ENCODE measurements at places on chromosomes 11 and 22.
A peak's percentile ranks its signal among the peaks of the same experiment; 100 is the strongest.

DNA sequence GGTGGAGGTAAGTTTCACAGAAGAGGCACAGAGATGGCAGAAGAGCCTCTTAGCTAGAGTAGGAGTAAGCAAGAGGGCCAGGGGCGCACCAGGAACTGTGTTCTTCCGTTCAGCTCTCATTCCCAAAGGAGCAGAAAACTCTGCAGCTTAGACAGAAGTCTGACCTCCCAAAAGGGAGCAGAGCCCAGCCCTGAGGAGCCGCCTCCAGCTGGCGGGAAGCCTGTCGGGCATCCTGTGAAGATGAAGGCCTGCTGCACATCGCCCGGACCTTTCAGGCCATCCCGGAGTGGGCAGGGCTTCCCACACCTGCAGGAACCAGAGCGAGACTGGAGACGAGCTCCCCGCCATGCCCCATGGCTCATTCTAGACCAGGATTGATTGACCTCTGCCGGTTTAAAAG, 1102.8 kb downstream of the BRD1 start:
- DNase-seq, result no peak

GRCh38 chr11:55966391-55966790, 3.4 kb downstream of the OR10AG1 start:
- no peak for DNase-seq

GRCh38 chr11:57123590-57123989, 58.2 kb upstream of the LRRC55 start:
- DNase-seq, result no peak

DNA sequence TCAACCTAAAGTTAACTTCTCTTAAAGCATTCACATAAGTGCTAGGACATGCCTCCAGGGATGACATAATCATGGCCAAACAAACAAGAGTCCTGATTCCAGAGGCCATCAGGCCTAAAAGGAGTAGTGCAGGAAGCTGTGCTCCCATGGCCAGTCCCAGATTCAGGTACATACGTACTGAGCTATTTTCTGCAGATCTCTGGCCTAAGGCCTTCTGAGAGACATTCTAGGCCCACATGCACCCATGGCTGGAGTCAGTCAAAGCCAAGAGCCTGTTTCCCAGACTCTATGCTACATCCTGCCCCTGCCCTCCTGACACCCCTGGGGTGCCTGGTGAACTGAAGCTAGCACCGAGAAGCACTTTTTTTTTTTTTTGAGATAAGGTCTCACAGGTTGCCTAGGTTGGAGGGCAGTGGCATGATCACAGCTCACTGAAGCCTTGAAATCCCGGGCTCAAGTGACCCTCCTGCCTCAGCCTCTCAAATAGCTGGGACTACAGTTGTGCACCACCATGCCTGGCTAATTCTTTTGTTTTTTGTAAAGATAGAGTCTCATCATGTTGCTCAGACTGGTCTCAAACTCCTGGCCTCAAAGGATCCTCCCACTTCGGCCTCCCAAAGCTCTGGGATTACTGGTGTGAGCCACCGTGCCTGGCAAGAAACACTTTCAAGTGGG, 553 bp downstream of the CD3D start:
- DNase-seq, result no peak

GRCh38 chr11:101299210-101299609, 169.6 kb upstream of the PGR start:
- no peak for DNase-seq

GRCh38 chr22:46287873-46288751, 8.6 kb upstream of the GTSE1 start:
- no peak for DNase-seq

GRCh38 chr11:130451231-130452019, 3.0 kb downstream of the ADAMTS15 start:
- DNase-seq, result no peak

DNA sequence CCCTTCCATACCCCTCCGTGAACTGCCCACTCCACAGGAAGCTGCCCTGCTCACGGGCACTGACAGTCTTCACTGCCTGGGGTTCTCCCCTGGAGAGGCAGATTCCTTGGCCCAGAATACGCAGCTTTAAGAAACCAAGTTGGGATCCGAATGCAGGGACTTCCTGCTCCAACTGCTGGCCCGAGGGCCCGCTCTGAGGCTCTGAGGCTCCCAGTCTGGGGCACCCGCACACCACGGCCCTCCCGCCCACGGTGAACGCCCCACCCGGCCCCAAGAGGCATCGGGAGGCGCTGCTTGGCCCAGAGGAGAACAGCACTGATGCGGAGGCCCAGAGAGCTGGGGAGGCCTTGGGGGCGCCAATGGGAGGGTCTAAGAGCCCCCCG, 42.3 kb downstream of the IGF2 start:
- peak; percentile 49 for DNase-seq

- no peak for DNase-seq
These were observed 61.0 kb upstream of the BIRC3 start for GRCh38 chr11:102256251-102256650.

DNA sequence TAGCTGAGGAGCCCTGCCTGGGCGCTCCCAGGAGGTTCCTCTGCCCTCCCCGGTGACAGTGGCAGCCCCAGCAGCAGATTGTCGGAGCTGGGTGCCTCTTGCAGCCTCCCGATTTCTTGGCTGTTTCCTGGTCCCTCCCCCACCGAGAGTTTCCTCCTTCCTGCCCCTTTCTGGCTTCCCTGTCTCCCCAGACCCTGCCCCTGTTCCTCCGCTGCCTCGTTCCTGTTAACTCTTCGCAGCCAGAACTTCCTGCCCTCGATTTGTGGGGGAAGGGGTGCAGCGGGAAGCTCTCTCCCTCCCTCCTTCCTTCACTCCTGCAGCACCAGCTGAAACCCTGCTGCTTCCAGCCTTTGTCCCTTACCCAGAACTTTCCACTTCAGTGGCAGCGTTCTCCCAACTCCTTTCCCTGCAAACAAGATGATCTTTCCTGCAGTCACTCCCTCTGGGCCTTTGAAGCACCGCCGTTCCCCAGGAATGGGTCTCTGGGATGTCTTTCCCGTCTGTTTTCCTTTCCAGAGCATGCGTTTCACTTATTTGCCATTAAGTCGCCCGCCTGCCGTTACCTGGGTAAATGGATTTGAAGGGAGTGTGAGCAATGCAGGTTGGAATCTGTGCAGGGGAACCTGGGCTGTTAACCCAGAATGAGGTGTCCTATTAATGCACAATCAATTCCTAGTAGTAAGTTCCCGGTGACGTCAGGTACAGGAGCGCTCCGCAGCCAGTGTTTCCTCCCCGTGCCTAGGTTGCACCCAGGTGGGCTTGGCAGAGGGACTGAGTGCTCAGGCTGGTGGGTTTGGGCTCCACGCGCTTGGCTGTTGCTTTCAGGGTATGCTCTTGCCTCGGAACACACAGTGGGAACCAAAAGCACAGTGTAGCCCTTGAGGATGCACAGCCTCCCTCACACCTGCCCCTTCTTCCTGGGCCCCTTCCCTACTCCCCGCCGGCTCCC, 4.3 kb downstream of the GRK2 start:
- DNase-seq, result no peak

DNA sequence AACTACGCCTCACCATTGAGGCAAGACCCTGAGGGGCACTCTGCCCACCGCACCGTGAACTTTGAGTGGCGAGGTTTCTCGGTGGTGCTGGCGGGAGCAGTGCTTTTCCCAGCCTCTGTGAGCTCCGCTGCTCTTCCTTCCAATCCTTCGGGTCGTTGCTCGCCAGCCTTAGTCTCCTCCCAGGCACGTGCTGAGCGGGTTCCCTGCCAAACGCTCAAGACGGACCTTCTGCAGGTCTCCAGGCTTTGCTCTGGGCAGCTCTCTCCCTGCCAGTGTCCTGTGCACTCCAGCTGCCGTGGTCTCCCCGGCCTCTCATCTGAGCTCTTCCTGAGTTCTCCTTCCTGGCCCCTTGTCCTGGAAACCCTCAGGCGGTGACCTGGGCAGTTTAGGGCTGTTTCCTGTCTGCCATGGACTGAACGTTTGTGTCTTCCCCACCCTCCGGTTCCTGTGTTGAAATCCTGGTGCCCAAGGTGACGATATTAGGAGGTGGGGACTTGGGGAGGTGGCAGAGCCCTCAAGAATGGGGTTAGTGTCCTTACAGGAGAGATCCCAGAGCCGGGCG, 11.2 kb upstream of the MUC6 start:
- DNase-seq, result no peak

DNA sequence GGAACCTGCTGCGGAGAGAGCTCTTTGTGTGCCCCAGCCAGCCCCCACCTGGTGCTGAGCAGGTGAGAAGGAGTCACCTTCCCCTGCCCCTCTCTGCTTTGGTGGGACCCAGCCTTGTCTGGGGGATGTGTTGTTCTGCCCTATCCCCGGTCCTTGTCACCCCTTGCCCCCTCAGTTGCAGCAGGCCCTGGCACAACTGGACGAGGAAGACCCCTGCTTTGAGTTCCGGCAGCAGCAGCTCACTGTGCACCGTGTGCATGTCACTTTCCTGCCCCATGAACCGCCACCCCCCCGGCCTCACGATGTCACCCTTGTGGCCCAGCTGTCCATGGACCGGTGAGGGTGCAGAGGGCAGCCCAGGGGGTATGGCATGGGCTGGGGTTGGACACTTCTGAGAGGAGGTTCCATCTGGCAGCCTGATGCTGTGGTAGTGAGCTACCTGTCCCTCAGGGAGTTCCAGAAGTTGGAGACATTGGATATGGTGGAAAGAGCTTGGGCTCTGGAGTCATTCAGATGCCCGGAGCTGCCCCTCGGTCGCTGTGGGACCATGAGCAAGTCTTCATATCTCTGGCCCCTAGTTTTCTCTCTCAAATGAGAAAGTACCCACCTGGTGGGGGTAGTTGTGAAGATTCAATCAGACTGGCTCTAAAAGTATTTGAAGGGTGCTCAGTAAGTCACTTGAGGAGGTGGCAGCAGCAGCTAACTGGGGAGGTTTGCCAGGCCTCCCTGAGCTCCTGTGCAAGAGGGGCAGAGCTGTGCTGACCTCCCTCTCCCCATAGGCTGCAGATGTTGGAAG, 4.3 kb downstream of the LARGE2 start:
- DNase-seq, result peak; percentile 74

DNA sequence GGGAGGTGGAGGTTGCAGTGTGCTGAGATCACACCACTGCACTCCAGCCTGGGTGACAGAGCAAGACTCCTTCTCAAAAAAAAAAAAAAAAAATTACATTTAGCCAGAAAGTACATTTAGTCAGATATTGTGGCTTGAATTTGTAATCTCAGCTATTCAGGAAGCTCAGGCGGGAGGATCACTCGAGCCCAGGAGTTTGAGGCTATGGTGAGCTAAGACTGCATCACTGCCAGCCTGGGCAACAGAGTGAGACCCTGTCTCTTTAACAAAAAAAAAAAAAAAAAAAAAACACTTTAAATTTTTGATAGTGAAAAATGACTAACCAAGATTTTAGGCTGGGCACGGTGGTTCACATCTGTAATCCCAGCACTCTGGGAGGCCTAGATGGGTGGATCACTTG, 27.3 kb downstream of the MRTFA start:
- DNase-seq, result no peak

DNA sequence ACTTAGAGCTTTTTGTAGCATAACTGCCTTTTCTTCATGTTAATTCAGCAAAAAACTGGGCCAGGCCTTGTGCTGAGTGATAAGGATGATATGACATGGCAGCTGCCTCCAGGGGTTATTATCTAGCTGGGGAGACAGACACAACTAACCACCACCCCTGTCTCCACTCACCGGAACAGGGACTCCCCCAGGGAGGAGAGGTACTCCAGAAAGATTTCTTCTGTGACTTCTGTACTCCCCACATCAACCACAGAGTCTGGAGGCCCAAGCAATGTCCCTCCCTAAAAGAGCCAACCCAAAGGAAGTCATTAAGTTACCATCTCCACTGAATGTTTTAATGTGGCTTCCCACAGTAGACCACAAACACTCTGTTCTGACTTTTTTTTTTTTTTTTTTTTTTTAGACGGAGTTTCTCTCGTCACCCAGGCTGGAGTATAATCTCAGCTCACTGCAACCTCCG, 14.3 kb upstream of the PMM1 start:
- no peak for DNase-seq

DNA sequence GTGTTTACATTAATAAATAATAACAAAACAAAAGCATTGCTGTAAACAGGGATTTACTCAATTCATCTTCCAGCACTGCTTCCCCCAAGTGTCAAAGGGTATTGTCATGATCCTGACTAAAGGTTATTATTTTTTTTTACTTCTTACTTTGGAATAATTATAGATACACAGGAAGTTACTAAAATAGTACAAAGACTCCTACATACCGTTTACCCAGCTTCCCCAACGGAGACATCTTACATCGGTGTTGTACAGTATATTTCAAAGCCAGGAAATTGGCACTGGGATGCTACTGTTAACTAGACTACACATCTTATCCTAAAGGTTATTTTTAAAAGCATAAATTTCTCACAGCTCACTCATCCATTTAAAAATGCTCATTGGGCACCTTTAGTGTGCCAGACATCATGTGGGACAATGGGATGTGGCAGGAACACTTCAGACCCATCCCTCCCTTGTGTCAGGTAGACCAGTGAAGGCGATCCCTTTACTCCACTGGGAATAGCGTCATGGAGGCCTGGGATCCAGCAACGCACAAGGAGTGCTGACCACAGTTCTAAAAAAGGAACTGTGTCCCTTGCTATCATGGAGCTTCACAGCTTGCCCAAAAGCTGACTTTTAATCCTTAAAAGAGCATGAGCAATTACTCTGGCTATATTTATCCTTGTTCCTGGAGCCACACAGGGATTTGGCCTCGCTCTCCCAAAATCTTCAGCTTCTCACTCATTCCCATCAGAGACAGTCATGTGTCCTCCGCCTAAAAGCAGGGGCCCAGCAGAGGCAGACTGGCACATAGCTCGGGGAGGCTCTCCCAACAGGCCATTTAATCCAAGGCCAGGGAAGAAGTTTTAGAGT, 3.1 kb upstream of the IRAG1 start:
- no peak for DNase-seq

DNA sequence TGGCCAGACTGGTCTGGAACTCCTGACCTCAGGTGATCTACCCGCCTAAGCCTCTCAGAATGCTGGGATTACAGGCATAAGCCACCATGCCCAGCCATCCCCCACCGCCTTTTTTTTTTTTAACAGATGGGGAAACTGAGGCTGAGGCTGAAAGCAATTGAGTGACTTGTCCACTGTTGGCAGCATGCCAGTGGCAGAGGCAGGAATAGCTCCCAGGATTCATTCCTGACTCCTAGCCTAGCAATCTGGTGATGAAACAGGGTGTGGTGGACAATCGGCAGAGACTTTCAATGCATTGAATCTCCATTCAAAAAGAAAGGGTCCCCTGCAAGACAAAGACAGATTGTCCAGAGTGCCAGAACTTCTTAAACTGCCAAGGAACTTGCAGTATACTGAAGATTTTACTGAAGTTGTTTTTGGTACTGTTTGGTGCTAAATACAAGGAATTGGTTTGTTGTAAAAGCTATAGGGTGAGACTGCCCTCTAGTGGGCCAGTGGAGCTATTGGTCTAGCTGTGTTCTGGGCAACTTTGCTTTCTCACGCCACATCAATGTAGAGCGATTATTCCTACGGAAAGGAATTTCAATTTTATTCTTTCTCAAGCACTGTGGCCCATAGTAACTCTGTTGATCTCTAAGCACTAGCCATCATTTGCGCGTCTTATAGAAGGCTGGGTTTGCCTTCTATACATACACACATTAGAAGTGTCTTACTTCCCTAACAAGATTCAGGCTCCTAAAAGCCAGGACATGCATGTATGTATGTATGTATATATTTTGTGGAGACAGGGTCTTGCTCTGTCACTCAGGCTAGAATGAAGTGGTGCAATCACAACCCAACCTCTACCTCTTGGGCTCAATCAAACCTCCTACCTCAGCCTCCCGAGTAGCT, 21.0 kb downstream of the C22orf31 start:
- peak; percentile 52 for DNase-seq

GRCh38 chr11:72974487-72975205, 160.4 kb downstream of the ATG16L2 start:
- DNase-seq, result no peak

- no peak for DNase-seq
These were observed 742.5 kb downstream of the ETS1 start for GRCh38 chr11:127844876-127845275.

- no peak for DNase-seq
These were observed 3.2 kb downstream of the IFITM10 start for GRCh38 chr11:1746956-1747752.
